ENCODE measurements at places on chromosomes 16 and 17.

- no peak for DNase-seq
Observed at GRCh38 chr17:34799751-34800150, 161.5 kb downstream of the CCT6B start.

DNA sequence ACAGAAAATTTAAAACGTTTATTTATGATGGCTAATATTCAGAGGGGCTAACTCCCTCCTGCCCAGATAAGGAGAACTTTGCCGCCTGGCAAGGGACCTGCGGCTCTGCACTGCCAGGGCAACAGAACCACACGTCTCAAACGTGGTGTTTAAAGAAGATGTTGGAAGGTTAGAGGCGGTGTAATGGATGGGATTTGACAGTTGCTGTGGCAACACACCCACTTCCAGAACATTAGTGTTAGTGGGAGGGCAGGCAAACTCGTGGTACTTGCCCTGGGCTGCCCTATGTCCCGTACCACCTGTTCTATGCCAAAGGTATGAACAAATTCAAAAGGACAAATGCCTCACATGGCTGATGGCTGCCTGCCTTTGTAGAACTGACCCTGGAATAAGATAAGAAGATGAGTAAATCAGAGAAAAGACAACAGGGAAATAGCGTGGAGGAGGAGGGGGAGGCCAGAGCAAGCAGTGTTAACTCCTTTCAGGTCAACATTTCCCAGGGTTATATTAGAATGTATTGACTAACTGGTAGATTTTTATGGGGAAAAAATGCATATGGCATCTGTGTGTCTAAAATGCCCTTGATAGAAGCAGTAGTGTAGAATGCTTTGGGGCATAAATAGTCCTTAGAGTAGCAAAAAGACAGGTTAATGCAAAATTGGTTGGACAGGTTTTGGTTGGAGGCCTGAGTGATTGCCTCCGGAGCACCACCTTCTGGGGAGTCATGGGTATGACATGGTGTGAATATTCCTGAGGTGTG is 30.8 kb downstream of the HLF start:
- peak; percentile 59 for DNase-seq

- DNase-seq: no peak
Observed at GRCh38 chr16:81880816-81881215, 101.7 kb downstream of the PLCG2 start.

DNA sequence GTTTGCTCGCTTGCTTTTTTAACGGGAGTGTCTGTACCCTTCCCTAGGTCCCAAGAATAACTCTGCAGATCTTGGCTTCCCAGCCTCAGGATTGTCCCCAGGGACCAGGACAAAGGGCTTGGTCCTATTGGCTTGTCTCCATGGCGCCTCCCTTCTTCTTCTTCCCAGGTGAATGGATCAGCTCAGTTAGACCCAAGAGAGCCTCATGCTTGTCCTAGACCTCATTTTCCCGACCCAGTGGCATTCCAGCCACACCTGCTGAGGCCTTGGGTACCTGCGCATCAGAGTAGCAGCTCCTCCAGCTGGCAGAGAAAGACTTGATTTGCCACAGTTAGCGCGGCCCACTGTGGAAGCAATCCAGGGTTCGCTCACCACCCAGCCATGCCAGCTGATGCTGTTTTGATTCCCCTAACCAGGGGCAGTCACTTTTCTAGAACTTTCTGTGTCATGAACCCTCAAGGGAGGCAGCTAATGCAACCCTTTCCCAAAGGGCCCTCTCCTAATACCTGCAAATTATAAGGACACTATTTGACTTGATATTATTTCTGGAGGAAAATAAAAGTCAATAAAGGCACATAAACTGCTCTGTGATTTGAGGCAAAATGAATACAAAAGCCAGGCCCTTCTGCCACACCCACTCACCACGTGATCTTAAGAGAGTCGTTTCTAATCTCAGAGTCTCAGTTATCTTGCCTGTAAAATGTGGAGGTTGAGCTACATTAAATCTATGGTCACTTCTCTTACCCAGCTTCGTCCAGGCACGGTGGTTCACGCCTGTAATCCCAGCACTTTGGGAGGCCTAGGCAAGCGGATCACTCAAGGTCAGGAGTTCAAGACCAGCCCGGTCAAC is 13.9 kb downstream of the GPR142 start:
- DNase-seq: no peak

DNA sequence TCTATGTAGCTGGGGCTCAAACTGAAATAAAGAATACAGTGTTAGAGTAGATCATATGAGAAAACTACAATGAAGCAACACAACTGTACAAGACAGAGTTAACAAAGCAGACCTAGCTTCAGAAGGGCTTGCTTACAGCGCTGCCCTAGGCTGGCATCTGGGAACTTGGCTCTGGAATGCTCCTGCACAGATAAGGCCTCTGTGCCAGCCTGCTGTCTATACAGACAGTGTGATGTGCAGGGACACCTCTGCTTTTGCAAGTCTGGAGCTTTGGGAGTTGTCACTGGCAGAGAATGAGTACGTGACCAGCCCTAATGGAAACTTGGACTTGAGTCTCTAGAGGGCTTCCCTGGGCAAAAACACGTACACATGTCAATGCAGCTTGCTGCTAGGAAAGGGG is 32.1 kb upstream of the SLC38A8 start:
- DNase-seq: no peak

- DNase-seq: no peak
Observed at GRCh38 chr16:29881050-29881449, 18.0 kb upstream of the CDIPT start.

- no peak for DNase-seq
Observed at GRCh38 chr17:2814481-2815341, 18.5 kb downstream of the RAP1GAP2 start.

- no peak for DNase-seq
Observed at GRCh38 chr16:19472482-19472881, 49.4 kb downstream of the GDE1 start.

GRCh38 chr16:19105891-19106624 is 7.7 kb upstream of the ITPRIPL2 start:
- DNase-seq: no peak

- peak; percentile 46 for DNase-seq
Observed at GRCh38 chr16:82937926-82938520, 311.3 kb downstream of the CDH13 start.
